Effector CD8-positive, alpha-beta T cell (primary cell): ENCODE measurements at places on chromosomes 16 and 17.

DNA sequence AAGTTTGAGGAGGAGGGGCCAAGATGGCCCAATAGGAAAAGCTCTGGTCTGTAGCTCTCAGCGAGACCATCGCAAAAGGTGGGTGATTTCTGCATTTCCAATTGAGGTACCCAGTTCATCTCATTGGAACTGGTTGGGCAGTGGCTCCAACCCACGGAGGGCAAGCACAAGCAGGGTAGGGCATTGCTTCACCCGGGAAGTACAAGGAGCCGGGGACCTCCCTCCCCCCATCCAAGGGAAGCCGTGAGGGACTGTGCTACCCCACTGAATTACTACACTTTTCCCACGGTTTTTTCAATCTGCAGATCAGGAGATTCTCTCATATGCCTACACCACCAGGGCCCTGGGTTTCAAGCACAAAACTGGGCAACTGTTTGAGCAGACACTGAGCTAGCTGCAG is 58.0 kb upstream of the EFCAB3 start:
- DNase-seq = no peak

- DNase-seq = no peak
Measured at GRCh38 chr16:1258906-1259759, 3.3 kb downstream of the TPSD1 start.

- peak; percentile 34 for DNase-seq
Measured at GRCh38 chr16:2881783-2882649, 999 bp upstream of the FLYWCH2 start.

- DNase-seq = no peak
Measured at GRCh38 chr17:45369421-45369820, 52.6 kb upstream of the MAP3K14 start.

- no peak for DNase-seq
Measured at GRCh38 chr17:72238157-72238673, 117.4 kb downstream of the SOX9 start.

GRCh38 chr17:57993471-57994365 is 5.7 kb upstream of the VEZF1 start:
- DNase-seq = no peak

- DNase-seq = no peak
Measured at GRCh38 chr17:5915337-5915736, 154.8 kb upstream of the WSCD1 start.

DNA sequence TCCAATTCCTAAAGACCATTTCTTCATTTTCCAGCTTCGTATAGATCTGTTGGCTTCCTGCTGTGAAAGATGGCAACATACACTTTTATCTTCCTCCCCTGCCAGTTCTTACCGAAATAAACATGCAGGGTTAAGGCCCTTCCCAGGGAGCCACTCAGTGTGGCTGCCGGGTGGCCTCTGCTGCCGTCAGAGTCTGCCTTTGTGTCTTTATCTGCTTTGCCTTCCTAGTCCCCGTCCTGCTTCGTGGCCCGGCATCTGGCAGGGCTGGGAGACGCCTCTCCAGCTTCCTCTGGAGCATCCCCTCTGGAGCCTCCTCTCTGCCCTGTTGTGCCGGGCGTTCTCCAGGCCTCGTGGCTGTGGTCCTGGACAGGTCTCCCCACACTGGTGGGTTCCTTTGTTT is 30.3 kb upstream of the CAPN15 start:
- no peak for DNase-seq

DNA sequence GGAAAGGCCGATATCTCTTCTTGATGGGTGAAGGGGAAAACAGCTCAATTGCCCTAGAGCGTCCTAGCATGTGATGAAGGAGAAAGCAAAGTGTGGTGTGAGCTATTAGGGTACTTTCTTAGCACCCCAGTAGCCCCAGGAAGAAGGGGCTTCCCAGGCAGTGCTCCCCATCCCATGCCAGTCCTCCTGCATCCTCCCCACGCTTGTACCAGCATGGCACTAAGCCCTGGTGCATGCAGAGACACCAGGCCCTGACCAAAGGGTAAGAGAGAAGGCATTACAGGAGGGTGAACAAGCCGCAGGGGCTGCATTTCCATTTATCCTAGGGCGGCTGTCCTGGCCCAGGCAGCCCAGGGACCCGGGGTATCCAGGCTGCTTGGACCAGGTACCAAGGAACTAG is 3.1 kb downstream of the CYB561 start:
- DNase-seq = no peak

- no peak for DNase-seq
Measured at GRCh38 chr16:71441348-71442050, 355 bp downstream of the TLE7 start.

DNA sequence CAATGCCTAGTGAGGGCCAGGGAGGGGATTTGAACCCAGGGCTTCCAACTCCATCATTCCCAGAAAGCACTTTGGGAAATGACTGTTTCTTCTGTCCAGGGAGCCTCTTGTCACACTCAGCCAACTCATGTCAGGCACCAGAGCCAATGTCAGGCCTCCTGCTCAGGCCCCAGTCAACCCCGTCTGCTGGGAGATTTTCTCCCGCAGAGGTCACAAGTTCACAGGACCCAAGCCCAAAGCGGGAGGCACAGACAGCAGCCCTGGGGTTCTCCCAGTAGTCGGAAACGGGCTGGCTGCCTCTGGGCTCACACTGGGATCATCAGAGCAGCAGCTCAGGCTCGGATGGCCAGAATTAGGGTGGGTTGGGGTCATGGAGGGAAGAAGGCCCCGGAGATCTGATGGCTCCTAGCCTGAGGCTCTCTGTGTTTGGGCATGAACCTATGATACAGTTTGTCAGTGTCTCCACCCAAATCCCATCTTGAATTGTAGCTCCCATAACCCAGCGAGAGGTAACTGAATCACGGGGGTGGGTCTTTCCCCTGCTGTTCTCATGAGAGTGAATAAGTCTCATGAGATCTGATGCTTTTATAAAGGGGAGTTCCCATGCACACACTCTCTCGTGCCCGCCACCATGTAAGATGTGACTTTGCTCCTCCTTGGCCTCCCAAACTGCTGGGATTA is 255.5 kb downstream of the PARN start:
- no peak for DNase-seq

GRCh38 chr16:9597967-9598730 is 506.7 kb downstream of the HAPSTR1 start:
- DNase-seq = no peak

DNA sequence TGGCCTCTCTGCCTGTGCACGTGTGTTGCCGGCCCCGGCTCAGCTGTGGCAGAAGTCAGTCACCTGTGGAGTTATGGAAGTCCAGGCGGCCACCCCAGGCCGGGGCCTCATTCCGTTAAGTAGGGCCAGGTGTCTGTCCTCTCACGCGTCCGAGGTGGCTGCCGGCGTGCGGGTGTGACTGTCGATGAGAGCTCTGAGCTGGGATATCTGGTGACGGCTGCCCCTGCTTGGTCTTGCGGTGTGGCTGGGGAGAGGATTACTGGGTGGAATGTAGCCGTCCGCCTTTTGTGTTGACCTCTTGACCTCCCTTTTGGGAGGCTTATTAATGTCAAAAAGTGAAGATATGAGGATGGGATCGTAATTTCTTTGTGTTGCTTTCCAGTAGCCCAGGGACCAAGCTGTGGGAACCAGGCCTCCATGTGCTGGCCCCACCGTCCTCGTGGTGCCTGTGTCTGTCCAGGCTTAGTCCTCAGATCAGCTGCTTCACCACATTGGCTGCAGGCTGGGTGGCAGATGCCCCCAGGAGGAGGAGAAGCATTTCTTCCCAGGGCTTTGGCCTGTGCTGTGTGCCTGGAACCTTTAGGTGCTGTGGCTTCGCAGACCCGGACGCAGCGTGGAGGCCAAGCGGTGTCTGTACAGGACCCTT is 23.0 kb upstream of the ZNF750 start:
- DNase-seq = no peak

DNA sequence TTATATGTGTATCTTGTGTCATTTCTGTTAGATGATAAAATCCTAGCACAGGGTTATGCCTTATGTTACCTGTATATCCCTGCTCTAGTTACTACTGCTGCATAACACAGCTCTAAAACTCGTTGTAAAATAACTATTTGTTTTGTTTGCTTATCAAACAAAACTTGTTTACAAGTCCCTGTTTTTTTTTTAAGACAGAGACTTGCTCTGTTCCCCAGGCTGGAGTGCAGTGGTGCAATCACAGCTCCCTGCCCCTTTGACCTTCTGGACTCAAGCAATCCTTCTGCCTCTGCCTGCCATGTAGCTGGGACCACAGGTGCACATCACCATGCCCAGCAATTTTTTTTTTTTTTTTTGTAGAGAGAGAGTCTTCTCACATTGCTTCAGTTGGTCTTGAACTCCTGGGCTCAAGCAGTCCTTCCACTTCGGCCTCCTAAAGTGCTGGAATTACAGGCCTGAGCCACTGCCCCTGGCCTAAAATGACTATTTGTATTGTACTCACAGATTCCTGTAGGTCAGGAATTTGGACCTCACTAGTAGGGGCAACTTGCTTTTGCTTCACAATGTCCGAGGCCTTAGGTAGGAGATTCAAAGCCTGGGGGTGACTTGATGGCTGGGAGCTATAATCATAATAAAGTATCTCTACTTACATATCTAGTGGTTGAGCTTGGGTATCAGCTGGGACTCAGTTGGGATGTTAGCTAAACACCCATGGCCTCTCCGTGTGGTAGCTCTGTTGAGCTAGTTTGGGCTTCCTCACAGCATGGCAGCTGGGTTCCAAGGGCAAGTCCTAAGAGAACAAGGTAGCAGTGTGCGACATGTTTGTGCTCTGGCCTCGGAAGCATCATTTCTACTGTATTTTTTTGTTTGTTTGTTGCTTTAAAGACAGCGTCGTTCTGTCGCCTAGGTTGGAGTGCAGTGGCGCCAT is 12.6 kb downstream of the DUSP14 start:
- no peak for DNase-seq
